ENCODE measurements at places on chromosomes 7 and 10. TPM values are rescaled to one million over a fixed set of nuclear protein-coding genes. Genes with fewer than 3 reads are reported as not detected.

DNA sequence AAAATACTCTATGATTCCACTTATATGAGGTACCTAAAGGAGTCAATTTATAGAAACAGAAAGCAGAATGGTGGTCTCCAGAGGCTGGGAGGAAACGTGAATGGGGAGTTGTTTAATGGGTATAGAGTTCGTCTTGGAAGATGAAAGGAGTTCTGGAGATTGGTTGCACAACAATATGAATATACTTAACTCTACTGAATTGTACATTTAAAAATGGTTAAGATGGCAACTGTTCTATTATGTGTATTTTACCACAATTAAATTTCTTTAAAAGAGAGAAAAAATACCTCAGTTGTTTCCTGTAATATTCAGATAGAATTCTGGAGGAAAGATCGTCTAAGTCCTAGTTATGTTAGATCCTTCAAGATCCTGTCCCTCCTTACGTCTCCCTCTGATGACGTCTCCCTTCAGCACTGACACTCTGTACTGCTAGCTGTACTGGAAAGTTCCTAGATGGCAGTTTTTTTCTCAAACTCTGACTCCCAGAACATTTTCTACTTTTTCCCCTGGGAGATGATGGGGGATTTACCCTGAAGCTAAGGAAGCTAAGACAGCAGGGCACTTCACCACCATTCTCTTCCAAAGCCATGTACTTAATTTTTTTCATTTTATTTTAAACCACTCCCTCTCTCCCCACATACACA, 53.2 kb upstream of the CAV2 start:
- no peak for DNase-seq

DNA sequence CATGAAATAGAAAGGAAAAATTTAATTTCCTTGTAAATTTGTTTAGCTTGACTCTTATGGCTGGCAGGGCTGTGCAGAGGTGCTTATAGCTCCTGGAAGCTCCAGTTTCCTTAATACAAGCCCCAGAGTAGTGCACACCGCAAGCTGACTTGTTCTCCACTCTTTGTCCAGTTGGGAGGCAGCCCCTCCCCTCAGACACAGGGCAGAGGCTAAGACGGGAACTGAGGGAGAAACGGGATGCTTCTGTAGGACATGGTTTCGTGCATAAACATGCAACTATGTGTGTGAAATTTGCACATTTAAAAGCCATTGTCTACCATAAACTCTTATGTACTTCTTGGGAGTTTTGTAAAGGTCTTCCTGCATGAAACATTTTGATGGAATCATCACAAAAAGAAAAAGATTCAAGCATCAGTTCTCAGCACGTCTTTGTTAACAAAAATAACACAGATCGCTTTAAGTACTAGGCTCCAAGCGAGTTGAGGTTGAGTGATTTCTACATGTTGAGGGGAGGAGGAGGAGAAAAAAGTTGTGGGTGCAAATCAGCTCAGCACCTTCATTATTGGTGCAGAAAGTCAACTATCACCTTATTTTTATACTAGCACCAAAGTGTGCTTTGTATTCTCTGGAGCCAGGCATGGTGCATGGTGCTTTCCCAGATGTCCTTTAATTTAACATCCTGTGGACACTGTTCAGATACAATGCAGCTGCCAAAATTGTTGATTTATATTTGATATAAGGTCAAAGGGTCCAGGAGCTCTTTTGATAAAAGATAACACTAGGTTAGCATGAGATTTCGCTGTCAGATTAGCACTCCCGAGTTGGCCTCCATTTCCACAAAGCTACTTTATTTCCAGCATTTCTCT, 124.5 kb downstream of the CHN2 start:
- no peak for DNase-seq

PHKG1 gene
- total RNA-seq: not detected

GRCh38 chr10:60717852-60718251, 60.4 kb upstream of the CDK1 start:
- DNase-seq: no peak

RARRES2 gene
- 161 TPM for total RNA-seq

RGR gene
- total RNA-seq: not detected

GRCh38 chr7:102992938-102993717, 80.3 kb downstream of the LRRC17 start:
- peak; percentile 82 for DNase-seq

GRCh38 chr10:8416760-8417159, 362.3 kb downstream of the GATA3 start:
- DNase-seq: no peak

NCF1 gene
- total RNA-seq: 0.10 TPM

DNA sequence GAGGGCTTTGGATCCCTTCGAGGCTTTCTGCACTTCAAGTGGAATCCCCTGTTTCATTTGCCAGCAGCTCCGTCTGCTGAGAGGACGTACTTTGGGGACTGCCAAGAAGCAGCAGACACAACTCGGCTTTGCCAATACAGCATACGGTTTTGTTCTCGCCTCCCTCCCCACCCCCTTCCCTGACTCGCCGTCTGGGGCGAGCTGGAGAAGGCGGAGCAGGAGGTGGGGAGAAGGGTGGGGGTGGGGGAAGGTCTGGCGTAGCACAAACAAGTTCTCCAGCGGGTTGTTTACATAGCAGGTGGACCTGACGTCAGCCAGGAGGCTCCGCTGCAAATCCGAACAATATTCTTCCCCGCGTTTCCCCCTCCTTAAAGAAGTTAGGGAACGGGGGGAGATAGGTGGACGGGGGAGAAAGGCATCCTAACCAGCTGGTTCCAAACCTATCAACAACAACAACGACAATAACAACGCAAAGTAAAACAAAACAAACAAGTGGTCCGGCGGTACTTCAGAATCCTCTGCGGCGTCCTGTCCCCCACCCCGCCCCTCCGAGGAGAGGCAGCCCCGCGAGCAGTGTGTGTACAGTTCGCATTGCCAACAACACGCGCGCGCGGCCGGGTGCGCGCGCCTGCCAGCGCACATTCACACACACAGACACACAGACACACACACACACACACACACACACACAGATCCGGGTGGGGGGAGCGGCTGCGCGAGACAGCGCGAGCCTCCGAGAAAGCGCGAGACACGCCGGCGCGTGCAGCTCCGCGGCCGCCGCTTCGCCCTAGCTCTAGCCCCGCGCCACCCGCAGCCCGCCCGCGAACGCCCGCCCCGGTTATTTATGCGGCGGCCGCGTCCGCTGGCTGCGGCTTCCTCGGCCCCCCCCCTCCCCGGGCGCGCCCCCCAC, 167.0 kb upstream of the PPP1R3A start:
- DNase-seq: peak; percentile 63

GRCh38 chr10:91051829-91052228, 130.9 kb upstream of the ANKRD1 start:
- no peak for DNase-seq

IL6 gene
- total RNA-seq: 84.2 TPM

DNA sequence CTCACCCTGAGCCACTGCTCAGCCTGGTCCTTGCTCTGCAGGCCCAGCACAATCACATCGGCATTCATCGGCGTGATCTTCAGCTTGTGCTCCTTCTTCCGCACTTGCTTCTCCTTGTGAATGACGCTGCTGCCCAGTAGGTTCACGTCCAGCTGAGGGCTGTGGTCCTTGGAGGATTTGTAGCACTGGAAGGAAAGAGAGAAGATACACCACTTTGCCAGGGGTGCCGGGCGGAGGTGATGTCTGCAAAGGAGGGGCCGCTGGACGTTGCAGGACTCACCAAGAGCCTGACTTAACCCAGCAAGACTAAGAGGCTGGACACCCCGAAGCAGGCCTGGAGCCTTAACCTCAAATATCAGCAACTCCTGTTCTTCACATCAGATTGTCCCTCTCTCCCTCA, 74.8 kb downstream of the VWA2 start:
- DNase-seq: no peak

- no peak for DNase-seq
These were observed 71.5 kb downstream of the CARD11 start for GRCh38 chr7:2971914-2972834.

- DNase-seq: no peak
These were observed 399.2 kb upstream of the AUTS2 start for GRCh38 chr7:69199041-69199440.

GRCh38 chr10:132382231-132382922, 14.6 kb upstream of the PWWP2B start:
- no peak for DNase-seq

CACNA2D1 gene
- 15.0 TPM for total RNA-seq

GRCh38 chr10:19578571-19578970, 237.7 kb upstream of the PLXDC2 start:
- DNase-seq: no peak

- DNase-seq: no peak
These were observed 3.6 kb upstream of the GIMAP5 start for GRCh38 chr7:150733482-150734095.

DNA sequence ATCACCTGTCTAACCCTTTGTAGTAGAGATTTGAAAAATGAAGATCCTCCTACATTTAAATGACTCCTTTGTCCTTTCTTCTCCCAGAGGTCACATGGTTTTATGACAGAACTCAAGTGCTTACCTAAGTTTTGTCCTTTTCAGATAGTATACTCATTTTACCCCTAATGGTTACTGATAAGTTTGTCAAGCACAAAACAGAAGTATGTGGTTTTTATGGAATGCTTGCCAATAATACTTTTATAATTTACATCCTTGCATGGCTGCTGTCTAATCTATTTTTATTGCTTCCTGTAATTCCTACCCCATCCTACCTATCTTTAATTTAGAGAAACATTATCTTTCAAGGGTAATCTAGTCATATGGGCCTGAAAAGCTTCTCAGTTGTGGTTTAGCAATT, 37.5 kb downstream of the HELLS start:
- DNase-seq: no peak

NACAD gene
- 7.4 TPM for total RNA-seq

LLCFC1 gene
- not detected for total RNA-seq

PHYHIPL gene
- total RNA-seq: 0.15 TPM

DNA sequence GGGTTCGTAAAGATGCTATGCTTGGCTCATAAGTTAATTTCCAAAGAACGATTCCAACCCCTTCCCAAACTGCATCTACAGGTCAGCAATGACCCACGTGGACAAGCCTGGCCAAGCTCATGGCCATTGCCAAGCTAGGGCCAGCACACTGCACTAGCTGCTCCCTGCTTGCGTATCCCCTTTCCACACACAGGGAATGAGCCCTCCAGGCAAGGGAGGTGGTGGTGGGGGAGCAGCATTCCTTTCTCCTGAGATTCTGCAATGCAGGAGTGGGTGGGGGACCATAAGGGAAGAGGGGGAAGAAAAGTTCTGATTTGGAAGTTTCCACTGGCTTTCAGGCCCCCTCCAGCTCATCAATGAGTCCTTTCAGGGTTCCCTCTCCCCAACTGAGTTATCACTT, 56.0 kb downstream of the SH3PXD2A start:
- DNase-seq: no peak

TAS2R5 gene
- 1.8 TPM for total RNA-seq

GPRIN2 gene
- 29.2 TPM for total RNA-seq

DNA sequence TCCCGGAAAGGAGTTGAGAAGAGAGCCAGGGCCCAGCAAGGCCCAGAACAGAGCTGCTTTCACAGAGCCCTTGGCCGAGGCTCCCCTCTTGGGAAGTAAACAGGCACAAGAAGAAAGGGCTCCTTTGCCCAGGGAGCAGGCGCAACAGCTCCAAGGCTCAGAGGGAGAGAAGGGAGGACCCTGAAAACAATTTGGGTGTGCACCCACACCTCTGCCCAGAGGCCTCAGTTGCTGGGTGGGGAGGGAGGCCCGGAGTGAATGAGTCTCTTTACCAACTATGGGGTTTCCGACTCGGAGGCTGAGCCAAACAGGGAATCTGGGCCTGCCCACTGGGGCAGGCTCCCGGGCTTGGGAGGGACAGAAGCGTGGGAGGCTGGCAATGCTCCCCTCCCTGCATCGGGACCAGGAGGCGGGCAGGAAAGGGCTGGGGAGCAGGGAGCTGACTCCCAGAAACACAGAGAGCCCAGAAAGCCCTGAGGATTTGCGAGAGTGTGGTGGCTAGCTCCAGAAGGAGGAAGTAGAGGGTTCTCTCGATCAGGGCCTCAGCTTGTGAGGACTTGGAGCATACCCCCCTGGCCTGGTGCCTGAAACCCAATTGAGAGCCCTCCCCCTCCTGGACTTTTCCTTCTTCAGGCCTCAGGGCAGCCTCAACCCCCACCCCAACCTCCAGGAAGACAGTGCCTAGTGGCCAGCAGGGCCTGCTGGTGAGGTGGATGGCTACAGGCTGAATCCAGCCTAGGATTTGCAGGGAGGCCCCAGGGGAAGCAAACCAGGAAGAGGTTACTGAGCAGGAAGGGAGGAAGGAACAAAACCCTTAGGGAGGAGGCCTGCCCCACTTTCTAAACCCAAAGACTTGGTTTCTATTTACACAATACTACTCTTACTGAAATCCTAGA, 6.2 kb downstream of the C10orf105 start:
- no peak for DNase-seq

DNA sequence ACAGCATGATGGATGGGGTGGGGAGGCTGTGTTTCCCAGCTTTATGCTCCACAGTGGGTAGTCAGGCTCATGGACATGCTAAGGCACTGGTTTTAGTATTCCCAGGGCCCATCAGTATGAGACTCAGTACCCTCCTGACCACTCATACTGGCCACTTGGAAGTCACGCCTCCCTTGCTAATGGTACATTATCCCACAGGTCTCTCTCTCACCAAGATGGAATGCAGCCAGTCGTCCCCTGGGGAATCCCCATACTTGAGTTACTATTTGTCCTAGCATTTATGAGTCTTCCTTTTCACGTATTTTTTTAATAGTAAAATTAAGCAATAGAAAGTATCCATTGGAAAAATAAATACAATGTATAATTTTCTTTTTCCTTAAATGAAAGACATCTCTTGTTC, 80.6 kb upstream of the TBX20 start:
- peak; percentile 3 for DNase-seq

DNA sequence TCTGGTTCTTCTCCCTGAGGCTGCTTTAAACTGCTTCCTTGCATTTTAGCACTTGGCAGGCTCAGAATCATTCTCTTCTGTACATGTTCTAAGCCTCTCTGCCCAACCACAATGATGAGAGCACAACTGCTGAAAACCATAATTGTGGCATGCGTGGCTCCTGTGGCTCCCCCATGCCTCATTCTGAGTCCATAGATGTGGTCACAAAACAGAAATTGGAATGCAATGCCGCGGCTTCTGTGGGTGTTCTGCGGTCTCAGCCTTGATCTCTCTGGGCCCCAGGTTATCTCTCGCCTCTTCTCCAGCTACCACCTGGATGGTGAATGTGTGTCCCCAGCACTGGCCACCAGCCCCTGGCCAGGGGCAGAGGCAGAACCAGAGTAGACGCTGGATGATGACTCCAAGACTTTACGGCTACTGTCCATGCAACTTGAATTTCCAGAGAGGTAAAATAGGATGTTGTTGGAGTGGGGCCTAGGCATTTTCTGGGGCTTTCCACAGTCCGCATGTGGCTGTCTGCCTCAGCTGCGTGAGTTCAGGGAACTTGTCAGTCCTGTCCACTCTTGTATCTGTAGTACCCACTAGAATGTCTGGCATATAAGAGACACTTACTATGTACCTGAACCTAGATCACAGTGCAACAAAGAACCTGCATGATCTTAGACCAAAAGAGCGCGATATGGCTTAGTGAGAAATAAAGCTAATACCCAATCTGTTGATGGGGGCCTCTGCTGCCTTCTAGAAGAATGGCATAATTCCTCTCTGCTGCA, 52.4 kb upstream of the ADRB1 start:
- DNase-seq: no peak

DNA sequence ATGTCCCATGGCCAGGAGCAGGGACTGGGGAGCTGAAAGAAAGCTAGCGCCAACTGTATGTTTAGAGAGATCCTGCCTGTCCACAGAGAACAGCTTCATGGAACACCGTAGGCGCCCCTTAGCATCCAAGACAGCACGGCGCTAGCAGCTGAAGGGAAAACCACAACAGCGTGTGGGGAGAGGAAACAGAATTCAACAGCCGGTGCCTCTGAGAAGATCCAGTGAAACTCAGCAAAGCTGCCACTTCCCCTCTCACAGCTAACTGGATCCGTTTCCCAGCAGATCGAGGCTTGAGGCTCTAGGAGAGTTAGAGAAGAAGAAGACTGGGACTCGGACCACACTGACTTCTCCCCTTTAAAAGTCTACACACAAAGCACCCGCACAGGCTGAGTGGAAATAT, 145.0 kb downstream of the MAD1L1 start:
- DNase-seq: no peak
